ENCODE measurements at places on chromosomes 2 and 18. TPM values are rescaled to one million over a fixed set of nuclear protein-coding genes. Genes with fewer than 3 reads are reported as not detected.

DNA sequence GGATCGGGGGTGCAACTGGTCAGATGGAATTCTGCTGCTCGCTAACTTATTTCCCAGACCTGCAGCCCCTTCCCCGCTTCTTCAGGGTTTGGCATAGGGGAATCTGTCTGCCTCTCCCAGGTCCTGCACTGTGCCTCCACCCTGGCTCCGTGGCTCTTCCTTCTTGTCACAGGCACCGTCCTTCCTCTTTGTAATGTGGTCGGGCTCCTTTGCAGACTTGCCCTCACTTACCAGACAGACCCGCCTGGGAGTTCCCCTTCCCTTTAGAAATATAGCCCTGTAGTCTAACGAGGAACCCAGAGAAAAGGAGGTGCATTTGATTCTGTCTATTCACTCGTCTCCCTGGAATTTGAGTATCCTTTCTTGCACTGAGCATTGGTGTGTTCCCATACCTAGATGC, 63.9 kb upstream of the PAX8 start:
- DNase-seq, result no peak

HOXD8 gene
- total RNA-seq, result 11.7 TPM

VIL1 gene
- not detected for total RNA-seq

DNA sequence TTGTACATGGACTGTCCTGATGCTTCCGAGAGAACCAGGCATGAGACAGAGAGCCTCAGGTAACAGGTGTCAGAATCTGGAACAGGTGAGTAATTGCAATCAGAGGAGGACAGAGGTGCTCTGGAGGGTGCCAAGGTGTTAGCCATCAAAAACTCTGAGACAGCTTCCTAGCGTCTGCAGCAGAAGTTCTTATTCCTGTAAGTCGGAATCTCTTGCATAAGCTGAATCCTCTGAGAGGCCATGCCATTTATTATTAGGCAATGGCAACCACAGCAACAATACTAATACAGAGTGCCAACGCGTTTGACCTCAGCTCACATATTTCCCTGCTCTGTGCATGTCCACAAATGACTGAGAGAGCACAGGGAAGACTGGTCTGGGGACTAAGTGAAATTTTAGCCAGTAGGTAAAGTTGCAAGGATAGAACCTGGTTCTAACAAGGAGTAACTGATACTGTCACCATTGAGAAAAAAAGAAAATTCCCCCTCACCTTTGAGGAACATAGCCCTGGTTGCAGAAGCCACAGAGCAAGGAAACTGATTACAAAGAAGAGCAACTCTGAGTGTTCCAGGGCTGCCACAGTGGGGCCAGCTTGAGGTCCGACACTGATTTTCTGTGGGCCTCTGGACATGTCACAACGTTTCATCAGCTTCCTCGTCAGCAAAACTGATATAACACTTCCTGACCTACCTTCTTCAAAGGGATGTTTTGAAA, 55.1 kb upstream of the ACSL3 start:
- no peak for DNase-seq

DNA sequence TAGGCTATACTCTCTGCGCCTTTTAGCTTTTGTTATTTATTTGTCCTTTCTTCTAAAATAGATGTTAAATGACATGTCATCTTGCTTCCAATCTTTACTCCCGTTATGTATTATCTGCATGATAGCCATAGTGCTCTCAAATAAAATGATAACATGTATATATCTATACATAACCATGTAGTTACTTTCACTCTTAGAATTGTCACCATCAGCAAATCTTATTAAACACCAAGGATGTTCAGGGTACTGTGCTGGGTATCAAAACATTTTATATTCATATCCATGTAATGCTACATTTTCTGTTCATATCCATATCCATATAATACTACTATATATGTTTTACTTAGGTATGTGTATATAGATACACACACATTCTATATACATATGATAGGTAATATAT, 176.4 kb upstream of the CHST9 start:
- no peak for DNase-seq

B3GNT7 gene
- total RNA-seq, result 0.60 TPM

ADCYAP1 gene
- 0.10 TPM for total RNA-seq

- DNase-seq, result no peak
Observed at GRCh38 chr2:101164021-101164420, 12.8 kb upstream of the TBC1D8 start.

DNA sequence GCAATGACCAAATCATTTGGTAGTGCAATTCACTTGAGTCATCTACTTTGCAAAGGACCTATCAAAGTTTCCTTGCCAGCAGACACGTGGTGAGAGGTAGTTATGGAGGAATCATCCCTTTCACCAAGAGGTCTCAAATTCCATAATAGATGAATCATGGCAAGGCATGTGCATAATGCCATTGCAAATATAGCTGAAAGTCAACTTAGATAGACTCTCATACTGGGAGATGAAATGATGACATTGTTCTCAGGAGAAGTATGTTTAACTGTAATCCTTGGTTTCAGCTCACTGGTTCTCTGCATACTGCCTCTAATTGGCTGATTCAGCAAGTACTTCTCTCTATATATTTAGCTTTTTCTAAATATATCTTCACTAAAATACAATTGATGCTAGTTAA, 57.2 kb downstream of the CALCRL start:
- peak; percentile 26 for DNase-seq

- no peak for DNase-seq
Observed at GRCh38 chr2:210207929-210208328, 17.3 kb downstream of the ACADL start.

DNA sequence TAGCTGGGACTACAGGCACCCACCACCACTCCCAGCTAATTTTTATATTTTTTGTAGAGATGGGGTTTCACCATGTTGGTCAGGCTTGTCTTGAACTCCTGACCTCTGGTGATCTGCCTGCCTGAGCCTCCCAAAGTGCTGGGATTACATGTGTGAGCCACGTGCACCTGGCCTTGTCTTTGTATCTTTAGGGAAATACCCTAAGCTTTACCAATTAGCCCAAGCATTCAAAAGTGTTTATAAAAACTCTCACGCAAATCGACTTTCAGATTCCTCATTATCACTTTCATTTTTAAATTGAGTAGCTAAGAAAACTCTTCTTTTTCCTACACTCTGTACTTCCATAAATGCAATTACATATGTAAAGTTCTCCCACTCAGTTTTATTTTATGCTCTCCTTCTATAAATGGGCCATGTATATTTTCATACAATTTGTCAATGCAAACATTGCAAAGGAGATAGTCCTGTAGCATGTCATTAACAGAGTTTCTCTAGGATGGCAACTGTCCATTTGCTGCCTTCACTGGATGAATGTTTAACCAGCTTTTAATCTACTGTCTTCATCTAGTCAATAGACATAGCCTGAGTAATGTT, 326.2 kb upstream of the LRATD1 start:
- no peak for DNase-seq

MC4R gene
- not detected for total RNA-seq

LIPT1 gene
- 8.4 TPM for total RNA-seq

- no peak for DNase-seq
Observed at GRCh38 chr18:4198956-4199355, 256.2 kb downstream of the DLGAP1 start.

GALNT5 gene
- 10.6 TPM for total RNA-seq

HOXD1 gene
- 0.39 TPM for total RNA-seq

HAAO gene
- not detected for total RNA-seq

HNMT gene
- total RNA-seq, result 40.7 TPM

GRCh38 chr18:11963991-11964484, 17.3 kb upstream of the IMPA2 start:
- no peak for DNase-seq

DNA sequence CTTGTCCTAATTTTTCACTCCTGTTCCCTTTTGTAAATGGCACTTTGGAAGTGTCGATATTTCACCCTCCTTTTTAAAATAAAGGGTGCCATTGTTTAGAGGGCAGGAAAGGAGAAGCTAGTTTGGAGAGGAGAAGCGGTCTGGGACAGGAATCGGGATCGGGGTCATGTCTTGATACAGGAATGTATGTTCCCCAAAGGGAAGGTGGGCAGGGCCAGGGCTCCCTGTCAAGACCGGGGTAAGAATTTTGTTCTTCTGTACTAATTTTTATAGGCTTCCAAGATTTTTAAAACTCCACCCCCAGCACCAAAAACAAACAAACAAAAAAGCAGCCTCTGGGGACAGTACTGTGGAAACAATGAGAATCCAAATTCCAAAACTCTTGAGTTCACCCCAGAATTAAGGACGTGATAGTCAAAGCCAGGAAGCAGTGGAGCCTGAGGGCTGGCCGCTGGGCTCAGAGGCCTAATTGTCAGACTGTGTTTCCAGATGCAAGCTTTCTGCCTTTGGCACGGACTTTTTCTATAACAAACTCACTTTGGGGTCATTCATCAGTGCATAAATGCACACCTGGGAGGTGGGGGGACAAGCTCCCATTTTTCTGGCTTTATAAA, 250.4 kb upstream of the SIX2 start:
- peak; percentile 29 for DNase-seq

DNA sequence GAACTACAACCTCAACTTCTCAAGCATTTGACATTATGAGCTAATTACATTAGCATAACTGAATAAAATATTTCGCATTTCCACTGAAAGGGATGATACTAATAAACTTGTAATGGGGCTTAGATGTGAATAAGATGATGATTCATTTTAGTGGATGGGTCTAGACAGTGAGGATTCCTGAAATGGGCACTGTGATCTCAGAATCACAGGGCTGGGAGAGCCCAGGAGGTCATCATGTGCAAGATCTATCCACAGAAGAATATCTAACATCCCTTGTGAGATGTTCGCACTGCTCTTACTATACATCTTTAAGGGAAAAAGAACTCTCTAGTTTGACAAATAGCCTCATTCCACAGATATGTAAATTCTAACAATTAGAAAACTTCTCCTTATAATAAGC, 245.7 kb downstream of the DYM start:
- no peak for DNase-seq

LRRC30 gene
- total RNA-seq, result not detected

DNA sequence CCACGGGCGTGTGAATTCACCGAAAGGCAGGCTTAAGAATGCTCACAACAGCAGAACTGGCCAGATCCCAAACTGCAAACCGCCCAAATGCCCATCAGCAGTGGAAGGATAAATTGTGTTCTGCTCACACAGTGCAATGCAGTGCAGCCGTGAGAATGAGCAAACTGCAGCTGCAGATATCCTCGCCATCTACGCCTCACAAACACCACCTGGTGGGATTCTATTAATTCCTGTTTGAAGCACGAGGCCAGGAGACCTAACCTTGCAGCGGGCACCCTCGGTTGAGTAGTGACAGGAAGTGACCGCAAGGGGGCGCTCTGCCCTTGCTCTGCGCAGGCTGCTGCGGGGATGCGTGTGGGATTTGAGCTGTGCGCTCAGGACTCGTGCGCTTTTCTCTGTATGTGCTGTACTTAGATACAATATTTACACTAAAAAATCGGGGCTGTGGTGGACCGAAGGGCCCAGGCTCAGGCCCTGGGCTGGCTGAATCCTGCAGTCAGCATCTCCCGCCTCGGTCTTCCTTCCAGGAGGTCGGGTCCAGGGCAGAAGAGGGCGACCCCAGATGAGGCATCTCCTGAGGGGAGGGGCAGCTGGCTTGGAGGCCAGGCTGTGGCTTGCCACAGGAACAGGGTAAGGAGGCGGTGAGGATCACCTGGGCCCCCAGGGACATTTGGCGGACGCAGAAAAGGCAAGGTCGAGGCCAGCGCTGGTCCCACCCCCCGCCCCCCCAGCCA, 19.8 kb upstream of the PDIA6 start:
- peak; percentile 62 for DNase-seq

- no peak for DNase-seq
Observed at GRCh38 chr2:85409845-85410583, at the start of gene CAPG. TSS of gene CAPG (minus strand) at chr2:85410366. CDS start at chr2:85402145, 8,221 bp downstream.

GRCh38 chr2:72681016-72681995, 144.5 kb downstream of the EXOC6B start:
- no peak for DNase-seq

NMS gene
- not detected for total RNA-seq

DNA sequence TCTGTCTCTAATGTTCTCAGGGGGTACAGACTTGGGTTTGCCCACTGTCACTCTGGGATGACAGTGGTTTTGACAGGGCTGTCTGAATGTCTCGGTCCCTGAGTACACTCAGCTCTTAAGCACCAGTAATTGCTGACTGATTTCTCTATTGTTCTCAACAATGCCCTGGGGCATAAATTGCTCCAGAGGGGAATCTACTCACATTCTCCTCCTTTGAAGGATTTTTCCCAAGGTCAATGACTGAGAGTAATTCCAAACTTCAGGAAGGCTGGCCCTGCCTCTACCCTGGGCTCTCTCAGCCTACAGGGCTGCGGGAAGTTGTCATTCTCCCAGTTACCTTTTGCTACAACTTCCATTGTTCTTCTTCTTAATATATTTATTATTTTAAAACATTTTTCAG, 36.5 kb downstream of the MC2R start:
- no peak for DNase-seq

DNA sequence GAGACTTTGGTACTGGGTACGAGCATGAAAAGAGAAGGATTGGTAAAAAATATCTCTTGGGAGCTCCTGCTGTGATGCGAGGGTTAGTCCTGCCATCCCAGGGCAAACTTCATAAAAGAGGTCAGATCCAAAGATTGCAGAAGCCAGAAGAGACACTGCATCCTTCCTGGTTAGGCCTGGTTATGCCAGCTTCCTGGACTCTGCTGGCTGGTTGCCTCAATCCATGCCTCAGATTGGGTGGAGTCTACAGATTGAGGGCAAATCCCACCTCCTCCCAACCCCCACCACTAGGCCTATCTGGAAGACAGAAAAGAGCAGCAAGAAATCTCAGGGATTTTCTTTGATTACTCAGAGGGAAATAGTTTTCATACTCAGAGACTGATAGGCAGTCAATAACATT, 5.3 kb upstream of the ACADL start:
- no peak for DNase-seq

MAPK4 gene
- total RNA-seq, result not detected

PGAP1 gene
- 7.4 TPM for total RNA-seq

GRCh38 chr2:46387292-46387691, 90.1 kb downstream of the EPAS1 start:
- no peak for DNase-seq
